ENCODE measurements at places on chromosomes 1 and 21.
A peak's percentile ranks its signal among the peaks of the same experiment; 100 is the strongest.

DNA sequence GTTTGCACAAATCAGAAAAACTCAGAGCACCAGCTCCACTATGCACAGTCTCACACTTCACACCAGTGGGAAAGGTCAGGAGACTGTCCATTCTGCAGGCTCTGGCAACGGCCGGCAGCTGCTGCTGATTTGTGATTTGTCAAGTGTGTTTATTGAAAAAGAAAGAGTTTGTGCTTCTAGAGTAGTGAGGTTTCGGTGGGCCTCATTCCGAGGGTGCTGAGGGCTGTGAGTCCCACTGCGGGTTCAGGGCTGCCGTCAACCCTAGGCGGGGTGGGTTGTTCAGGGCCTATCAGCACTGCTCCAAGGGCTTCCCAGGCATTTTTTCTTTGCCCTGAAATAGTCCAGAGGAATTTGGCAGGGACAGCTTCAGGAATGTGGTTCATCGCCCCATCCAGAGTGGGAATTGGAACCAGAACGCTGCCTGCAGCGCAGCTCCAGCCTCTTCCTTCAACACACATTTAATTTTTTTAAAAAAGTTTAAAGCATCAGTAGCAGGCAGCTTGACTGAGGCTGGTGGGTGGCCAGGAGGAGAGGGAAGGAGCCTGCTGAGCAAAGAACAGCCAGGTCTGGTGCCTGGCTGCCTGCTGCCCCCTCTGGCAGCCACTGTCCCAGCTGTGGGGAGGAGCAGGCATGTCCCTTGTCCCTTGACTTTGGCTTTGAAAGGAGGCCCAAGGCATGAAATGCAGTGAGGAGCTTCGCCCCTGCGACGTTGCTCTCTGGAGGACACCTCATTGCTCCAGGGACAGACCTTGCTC is 19.7 kb downstream of the STUM start:
- peak; percentile 45 for DNase-seq

GRCh38 chr1:65694933-65695332 is 97.8 kb upstream of the PDE4B start:
- DNase-seq, result no peak

- DNase-seq, result no peak
Observed at GRCh38 chr1:183694066-183694465, 41.0 kb upstream of the APOBEC4 start.

- no peak for DNase-seq
Observed at GRCh38 chr1:247496581-247497285, 38.8 kb upstream of the OR2B11 start.

GRCh38 chr1:61968869-61969268 is 225.8 kb upstream of the L1TD1 start:
- no peak for DNase-seq

- no peak for DNase-seq
Observed at GRCh38 chr1:211479624-211480023, 12.3 kb downstream of the RD3 start.

DNA sequence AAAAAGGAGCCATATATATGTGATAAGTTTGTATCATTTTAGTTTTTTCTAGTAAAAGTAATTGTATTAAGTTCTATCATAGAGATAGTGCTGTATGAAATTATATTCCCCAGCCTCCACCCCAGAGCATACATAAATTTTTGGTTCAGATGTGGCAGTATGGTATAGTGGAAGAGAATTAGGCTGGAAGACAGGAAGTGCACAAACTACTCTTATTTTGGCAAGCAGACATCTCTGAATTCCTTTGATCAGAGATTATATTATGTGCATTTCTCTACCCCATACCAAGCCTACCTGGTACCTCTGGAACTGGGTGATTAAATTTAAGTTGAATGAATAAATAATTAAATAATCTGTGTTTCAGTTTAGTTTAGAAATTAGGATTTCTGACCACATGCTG is 55.9 kb downstream of the FNBP1L start:
- no peak for DNase-seq

GRCh38 chr1:206705191-206705590 is 20.5 kb downstream of the MAPKAPK2 start:
- DNase-seq, result peak; percentile 86

DNA sequence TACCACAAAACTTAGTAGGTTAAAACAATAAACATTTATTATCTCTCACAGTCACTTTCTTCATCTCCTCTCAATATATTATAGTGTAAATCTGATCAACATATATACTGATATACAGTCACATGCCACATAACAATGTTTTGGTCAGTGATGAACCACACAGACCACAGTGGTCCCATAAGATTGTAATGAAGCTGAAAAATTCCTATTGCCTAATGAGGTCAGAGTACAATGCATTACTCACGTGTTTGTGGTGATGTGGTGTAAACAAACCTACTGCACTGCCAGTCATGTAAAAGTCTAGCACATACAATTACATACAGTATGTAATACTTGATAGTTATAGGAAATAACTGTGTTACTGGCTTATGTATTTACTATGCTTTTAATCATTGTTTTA is 30.1 kb downstream of the OLFML3 start:
- DNase-seq, result no peak

DNA sequence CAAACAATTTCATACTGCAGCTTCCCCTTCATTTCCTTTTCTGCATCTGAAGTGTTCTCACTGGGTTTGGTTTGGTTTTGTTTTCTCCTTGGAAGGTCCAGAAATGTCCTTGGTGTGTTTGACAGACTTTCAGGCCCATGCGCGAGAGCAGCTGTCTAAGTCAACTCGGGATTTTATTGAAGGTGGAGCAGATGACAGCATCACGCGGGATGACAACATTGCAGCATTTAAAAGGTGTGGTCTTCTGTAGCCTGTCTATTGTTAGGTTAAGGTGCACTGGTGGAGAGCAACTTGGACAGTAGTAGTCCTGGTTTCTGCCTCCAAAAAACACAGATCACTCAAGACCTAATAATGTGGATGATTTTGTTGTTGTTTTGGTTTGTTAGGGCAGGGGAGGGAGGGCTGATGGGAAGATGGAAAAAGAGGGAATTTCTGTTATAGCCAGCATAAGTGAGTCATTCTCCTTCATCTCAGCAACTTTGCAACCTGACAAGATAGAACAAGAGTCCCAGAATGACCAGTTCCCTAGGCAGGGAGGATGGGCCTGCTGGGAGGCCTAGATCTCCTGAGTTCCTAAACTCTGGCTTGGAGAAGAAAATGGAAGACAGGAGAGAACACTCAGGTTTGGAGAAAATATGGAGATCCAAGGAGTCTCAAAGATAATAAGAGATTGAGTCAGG is 12.5 kb downstream of the HAO2 start:
- no peak for DNase-seq

GRCh38 chr1:204871405-204872037 is 859 bp downstream of the NFASC start:
- DNase-seq, result no peak

DNA sequence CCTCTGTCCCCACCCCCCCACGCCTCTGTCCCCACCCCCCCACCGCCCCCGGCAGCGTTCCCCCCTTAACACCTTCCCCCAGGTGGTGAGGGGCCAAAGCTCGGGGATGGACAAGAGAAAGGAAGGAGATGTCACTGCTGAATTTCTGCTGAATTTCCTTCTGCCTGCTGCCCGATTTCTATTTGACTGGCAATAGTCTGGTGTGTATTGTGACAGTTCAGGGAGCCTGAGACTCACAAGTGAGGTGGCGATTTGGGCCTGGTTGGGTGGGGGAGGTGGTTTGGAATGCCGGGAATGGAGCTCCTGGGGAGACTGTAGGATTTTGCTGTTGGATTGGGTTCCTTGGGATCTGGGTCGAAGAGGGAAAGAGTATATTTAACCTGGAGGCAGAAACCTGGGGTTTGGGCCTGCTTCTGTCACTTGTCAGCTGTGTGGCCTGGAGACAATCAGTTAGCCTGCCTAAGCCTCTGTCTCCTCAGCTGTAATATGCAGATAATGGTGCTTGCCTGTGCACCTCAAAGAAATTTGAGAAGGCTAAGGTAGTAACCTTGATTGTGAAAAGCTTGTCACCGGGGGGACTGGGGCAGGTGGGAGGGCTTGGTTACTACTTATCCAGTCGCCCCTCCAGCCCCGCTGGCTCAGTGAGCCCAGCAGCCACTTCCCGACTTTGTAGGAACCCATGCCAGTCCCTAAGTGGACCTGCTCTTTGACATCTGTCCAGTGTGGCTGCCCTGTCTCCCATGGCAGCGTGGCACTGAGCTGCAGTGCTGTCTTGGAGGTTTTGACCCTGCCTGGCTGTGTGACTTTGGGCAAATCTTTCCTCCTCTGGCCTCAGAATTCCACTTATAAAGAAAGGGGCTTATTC is 7.7 kb upstream of the LMNA start:
- DNase-seq, result no peak

DNA sequence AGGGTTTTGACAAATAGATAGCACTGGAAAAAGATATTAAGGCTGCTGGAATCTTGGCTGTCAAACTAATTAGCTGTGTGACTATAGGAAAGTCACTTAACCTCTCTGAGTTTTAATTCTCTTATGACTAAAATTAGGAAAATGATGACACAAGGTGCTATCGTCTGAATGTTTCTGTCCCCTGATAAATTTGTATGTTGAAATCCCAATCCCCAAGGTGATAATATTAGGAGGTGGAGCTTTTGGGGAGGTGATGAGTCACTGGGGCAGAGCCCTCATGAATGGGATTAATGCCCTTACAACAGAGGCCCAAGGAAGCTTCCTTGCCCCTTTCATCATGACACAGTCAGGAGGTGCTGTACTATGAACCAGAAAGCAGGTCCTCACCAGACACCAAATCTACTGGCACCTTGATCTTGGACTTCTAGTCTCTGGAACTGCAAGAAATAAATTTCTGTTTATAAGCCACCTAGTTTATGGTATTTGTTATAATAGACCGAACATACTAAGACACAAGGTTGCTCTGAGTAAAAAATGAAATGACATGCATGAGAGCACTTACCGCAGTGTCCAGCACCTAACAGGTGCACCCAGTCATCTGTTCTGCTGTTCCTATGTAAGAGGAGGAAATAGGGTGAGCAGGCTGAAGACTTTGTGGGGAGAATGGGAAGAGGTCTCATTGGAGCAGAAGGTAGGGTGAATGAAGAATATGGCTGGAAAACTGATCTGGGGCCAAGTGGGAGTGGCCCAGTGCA is 26.3 kb upstream of the DISP1 start:
- no peak for DNase-seq

Data from AG08396 (cell line).